ENCODE measurements at places on chromosomes 7 and 10.

DNA sequence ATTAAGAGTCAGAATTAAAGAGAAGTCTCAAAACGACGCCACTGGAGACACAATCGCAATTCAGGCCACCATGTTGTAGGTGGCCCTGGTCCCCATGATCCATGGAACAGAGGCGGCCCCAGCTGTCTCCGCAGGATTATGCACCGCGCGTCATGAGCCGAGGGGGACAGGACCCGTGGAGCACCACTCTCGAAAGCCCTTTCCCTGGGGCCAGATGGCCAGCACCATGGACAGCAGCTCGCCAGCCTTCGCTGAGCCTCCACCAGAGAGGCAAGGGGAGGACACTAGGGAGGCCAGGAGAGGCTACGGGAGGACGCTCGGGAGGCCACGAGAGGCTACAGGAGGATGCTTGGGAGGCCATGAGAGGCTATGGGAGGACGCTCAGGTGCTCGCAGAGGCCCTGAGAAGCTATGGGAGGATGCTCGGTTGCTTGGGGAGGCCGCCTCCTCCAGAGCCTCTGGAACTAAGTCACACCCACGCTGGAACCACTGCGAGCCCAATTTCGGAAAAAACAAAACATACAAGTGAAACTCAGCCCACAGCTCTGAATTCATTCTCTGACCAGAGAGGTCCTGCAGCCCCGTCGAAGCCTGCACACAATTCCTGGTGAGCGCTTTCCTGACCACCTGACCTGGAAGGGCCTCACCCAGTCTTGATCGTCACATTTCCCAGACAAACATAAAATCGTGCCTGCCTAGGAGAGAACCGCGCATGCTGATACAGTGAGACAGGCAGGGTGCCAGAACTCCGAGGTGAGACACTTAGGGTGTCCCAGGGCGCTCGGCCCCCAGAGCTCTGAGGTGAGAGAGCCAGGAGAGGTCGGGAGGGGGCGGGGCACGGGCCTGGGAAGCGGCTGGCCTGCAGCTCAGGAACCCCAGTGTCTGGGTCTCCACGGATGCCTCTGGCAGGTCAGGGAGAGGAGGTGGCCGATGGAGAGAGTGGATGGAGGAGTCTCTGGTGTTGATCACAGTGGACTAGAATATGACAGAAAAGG, 224.4 kb downstream of the PTPRN2 start:
- DNase-seq = no peak

GRCh38 chr7:123492485-123492884, 41.9 kb downstream of the IQUB start:
- no peak for DNase-seq

GRCh38 chr7:145134377-145134776, 298.5 kb upstream of the TPK1 start:
- DNase-seq = no peak

DNA sequence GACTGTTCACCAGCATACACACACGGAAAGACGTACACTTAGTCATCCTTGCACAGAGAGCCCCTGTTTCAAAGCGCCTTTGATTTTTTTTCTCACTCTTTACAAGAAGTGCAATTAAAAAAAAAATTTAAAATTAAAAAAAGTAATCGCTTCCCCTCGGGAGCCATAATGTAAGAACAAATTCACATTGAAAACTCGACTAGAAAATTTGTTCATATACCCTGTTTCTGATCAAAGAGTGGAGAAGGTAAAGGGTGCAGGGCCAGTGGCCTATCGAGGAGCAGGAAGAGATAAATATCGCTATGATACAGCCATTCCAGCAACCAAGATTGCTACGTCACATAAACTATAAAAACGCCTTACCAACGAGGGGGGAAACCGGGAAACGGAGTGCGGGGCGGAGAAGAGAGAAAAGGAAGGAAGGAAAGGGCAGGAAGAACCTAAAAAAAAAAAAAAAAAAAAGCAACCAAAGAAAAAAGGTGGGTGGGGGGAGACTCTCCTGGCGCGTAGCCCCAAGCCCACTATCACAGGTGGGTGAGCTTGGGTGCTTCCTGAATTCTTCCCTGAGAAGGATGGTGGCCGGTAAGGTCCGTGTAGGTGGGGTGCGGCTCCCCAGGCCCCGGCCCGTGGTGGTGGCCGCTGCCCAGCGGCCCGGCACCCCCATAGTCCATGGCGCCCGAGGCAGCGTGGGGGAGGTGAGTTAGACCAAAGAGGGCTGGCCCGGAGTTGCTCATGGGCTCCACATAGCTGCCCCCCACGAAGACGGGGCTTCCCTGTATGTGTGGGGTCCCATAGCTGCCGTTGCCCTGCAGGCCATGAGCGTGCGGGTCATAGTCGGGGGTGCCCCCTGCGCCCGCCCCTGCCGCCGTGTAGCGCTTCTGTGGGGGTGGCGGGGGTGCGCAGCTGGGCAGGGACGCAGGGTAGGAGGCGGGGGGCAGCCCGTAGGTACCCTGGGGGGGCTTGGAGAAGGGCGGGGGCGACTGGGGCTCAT, 5.2 kb upstream of the HOXA2 start:
- no peak for DNase-seq

GRCh38 chr7:68730964-68731363, 867.3 kb upstream of the AUTS2 start:
- DNase-seq = no peak

DNA sequence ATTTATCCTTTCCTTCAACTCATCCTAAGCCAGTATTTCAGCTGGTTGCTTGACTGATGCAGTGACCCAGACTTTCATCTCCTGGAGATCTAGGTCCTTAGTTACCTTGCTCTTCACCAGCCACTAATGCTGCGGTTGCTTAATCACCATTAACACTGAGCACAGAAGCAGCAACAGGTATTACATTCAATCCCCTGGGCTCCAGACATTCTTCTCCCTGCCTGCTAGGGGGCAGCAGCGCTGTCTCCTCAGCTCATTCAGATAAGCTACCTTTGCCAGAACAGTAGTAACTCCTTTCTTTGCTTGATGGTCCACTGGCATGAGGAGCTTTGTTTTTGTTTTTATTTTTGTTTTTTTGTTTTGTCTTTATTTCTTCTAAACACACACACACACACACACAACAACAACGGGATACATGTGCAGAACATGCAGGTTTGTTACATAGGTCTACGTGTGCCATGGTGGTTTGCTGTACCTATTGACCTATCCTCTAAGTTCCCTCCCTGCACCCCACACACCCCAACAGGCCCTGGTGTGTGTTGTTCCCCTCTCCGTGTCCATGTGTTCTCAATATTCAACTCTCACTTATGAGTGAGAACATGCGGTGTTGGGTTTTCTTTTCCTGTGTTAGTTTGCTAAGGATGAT, 1043.2 kb upstream of the C7orf33 start:
- no peak for DNase-seq

DNA sequence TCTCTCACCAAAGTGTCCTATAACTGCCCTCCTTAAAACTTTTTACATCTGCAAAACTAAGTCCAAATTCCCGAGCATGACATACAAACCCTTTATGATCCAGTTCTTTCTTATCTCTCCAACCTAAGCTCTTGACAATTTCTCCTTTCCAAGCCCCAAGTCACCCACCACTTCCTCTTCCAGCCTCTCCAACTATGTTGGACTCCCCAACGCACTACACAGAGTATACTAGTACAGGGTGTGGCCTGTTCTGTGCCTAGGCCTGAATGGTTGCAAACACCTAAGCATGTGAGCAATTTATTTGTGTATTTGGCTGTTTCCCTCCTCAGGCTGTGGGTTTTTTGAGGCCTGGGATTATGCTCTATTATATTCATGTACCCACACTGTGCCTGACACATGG, 101.2 kb upstream of the APBB1IP start:
- DNase-seq = no peak

GRCh38 chr10:130479146-130479545, 343.0 kb downstream of the GLRX3 start:
- no peak for DNase-seq

GRCh38 chr10:114715171-114715670, 57.1 kb upstream of the ABLIM1 start:
- DNase-seq = no peak

DNA sequence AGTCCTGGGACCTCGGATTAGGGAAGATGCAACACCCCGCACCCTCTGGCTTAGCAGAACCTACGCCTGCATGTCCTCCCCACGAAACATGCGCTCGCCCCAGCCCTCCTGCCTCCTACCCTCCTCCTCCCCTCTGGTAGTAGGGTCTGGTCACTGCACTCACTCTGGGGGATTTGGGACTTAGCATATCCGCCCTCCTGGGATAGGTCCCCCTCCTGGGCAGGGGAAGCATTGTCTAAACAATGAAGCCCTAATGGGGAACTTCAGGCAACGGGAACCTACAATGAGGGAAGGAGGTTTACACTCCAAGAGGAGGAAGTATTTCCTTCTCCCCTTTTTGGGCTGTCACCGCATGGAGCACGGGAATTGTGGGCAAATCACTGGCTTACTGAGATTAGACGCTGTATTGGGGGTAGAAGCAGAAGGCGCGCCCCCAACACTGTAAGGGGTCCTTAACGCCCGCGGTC, 892 bp downstream of the CRHR2 start:
- DNase-seq = no peak

- no peak for DNase-seq
Measured at GRCh38 chr7:106552645-106553445, 108.1 kb downstream of the CCDC71L start.

DNA sequence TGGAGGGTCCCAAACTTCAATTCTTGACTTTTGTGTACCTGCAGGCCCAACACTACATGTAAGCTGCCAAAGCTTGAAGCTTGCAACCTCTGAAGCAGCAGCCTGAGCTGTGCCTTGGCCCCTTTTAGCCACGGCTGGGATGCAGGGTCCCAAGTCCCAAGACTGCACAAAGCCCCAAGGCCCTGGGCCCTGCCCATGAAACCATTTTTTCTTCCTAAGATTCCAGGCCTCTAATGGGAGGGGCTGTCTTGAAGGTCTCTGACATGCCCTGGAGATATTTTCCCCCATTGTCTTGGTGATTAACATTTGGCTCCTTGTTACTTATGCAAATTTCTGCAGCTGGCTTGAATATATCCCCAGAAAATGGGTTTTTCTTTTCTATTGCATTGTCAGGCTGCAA, 52.7 kb downstream of the MTURN start:
- no peak for DNase-seq

GRCh38 chr10:121152935-121153334, 301.8 kb downstream of the WDR11 start:
- no peak for DNase-seq

DNA sequence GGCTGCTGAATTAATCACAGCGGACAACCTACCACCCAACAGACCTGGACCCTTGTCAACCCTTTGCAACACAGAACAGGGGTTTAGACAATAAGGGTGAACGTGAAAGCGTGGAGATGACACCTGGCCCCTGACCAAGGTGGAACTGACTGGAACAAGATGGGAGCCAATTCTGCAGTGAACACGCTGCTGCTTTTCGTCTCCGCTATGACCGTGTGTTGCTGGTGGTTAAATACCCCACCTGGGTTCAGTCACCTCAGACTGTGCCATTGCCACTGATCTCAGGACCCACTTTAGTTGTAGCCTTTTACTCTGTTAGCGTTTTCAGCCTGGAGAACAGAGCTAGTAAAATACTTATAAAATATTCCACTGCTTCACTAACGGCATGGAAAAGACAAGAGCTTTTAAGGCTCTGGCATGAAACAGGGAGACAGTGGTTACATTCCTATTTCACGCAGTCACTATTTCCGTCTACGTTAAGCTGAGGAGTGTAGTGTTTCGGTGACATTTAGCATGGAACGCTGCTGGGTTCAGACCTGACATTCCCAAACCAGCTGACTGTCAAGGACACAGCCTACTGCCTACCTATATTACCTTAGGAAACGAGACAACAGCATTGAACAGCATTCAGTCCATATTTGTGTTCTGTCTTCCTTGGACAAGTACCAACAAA, 119.5 kb upstream of the PRSS1 start:
- no peak for DNase-seq

- no peak for DNase-seq
Measured at GRCh38 chr7:100022621-100023020, 7.2 kb downstream of the ZKSCAN1 start.

GRCh38 chr7:69751026-69751425, 152.8 kb downstream of the AUTS2 start:
- no peak for DNase-seq

GRCh38 chr10:49207936-49208487, 19.8 kb upstream of the TMEM273 start:
- no peak for DNase-seq

DNA sequence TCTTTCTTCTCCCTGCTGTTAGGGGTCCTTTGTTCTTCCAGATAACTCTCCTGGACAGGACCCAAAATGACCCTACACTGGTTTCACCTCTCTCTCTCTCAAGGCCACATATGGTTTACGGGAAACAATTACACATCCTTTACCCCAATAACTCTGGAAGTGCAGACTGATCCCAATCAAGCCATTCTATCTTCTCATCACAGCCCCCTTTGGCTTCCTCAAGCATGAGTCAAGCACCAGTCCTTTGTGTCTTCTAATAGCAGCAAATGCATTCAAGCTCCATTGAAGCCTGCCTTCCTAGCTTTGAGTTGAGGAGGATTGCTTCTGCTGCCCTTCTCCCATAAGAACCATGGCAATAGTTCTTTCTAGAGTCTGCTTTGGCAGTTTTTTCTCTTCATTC, 20.2 kb downstream of the C10orf67 start:
- no peak for DNase-seq

GRCh38 chr10:108582888-108583287, 1340.4 kb downstream of the XPNPEP1 start:
- DNase-seq = no peak

GRCh38 chr7:42319631-42320030, 82.6 kb upstream of the GLI3 start:
- DNase-seq = no peak

DNA sequence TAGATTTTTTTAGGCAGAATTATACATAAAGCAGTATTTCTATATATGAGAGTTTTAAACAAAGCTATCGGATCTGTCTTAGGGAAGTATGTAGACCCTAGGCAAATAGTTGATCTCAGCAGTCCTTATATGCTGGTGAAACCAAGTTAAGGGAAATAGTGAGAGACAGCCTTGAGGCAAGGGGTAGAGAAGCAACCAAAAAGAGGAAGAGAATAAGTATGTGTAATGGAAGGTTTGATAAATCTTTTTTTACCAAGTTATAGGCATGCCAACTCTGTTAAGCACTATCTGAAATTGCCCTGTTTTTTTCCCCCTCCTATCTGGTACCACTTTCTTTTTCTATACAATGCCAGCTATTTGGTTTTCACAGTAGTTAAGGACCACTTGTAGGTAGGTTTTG, 19.9 kb downstream of the SPAG6 start:
- no peak for DNase-seq

- no peak for DNase-seq
Measured at GRCh38 chr7:84302949-84303348, 108.4 kb upstream of the SEMA3A start.

- no peak for DNase-seq
Measured at GRCh38 chr7:101303102-101303701, 18.4 kb downstream of the IFT22 start.

DNA sequence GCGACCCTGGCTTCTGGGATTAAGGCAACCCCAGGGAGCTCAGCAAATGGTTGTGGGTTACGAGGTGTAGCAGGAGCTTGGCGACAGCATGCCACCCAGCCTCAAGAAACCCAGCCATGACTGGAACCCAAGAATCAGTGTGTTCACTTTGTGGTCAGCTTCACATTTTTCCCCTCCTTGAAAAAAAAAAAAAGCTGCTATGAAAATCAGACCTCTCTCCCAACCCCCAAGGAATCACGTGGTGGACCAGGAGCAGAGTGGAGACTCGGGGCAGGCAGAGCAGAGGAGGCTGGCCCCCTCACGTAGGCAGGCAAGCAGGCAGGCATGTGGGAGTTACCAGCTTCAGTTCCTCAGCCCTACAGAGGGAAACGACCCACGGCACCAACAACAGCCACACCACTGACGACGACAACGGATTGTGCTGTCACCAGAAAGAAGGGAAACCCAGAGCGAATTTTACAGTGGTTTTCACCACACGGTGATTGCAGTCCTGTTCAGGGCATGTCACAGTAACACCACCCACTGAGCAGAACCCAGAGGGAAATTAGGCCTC, 203.4 kb downstream of the SLC25A13 start:
- DNase-seq = no peak

Data from stimulated activated CD4-positive, alpha-beta T cell treated with anti-CD3 and anti-CD28 coated beads, Interleukin-2, amount 100 ng/mL, for 24 hours (primary cell).